Effector memory CD8-positive, alpha-beta T cell (primary cell): ENCODE measurements at places on chromosomes 6 and 20.

GRCh38 chr6:51529240-51529639, 558.2 kb downstream of the PKHD1 start:
- DNase-seq, result no peak

DNA sequence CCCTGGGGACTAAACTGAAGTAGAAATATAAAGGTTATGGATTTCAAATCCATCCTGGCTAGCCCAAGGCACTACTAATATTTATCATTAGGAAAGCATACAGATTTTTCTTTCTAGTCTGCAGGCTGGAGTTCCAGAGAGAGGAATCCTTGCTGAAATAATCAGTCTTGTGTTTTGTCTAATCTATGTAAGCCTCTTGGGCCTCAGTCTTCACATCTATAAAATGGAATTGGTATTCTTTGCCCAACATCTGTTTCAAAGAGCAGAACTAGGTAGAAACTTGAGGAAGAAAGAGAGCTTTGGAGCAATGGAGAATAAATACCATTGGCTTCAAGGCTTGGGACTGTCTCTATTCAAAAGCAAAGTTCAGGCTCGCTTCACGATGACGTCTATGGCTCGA, 212.0 kb downstream of the ZMYND8 start:
- DNase-seq, result no peak

- DNase-seq, result no peak
Measured at GRCh38 chr6:170437719-170438401, 115.2 kb downstream of the PSMB1 start.

DNA sequence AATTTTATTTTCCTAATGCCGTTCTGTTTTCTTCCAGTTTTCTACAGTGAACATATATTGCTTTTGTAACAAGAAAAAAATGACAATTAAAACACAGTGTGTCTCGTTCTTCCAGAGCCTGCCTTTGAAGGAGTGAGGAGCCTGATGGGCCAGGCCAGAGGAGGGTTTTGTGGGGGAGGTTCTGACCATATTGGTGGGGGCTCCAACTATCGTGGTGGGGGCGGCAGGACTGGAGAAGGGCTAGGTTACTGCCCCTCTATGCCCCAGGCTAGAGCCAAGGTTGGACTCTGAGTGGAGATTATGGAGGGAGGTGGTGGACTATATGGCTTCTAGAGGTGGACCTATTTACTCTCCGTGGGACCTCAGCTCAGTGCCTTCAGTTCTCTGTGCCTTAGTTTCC, 24.0 kb downstream of the DLGAP4 start:
- no peak for DNase-seq

DNA sequence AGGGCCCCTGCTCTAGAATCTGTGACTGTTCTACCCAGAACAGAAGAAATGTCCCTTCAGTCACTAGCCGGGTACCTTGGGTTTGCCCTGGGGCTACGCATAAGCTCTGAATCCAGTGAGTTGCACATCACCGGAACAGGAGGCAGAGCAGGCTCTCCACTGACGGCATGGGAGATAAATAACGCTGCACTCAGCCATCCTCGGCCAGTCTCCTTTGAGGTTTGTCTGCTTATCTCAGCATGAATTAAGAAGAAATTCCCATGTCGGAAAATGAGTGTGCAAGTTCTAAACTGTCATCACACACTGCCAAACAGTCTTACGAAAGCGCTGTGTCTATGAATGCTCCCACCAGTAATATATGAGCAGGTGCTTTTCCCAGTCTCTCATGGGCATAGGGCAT, 90.8 kb downstream of the FAM50B start:
- no peak for DNase-seq

GRCh38 chr20:36700438-36700837, 45.5 kb downstream of the NDRG3 start:
- no peak for DNase-seq

- DNase-seq, result no peak
Measured at GRCh38 chr20:37669062-37669772, 24.6 kb upstream of the CTNNBL1 start.

DNA sequence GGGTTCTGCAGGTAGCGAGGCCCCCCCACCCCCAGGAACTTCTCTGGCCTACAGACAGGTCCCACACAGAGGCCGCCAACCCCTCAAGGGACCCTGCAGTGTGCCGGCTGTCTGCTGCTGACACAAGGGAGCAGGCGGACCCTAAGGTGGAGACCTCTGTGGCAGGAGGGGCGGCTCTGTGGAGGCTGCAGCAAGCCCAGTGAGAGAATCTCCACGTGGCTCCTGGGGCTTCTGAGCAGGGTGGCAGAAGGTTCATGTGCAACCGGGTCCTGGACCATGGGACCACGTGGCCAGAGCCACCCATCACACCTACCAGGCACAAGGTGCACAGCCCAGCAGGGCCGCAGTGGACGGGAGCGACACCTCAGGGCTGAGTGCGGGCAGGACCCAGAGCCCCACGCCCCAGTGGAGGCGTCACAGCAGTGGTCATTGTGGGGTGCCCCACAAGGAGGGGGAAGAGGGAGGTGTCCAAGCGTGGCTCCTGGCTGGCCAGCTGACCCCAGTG, 4.3 kb downstream of the ARFRP1 start:
- no peak for DNase-seq

GRCh38 chr20:22394583-22394982, 189.8 kb downstream of the FOXA2 start:
- DNase-seq, result no peak

- DNase-seq, result no peak
Measured at GRCh38 chr20:49983123-49983847, 505 bp downstream of the SNAI1 start.

DNA sequence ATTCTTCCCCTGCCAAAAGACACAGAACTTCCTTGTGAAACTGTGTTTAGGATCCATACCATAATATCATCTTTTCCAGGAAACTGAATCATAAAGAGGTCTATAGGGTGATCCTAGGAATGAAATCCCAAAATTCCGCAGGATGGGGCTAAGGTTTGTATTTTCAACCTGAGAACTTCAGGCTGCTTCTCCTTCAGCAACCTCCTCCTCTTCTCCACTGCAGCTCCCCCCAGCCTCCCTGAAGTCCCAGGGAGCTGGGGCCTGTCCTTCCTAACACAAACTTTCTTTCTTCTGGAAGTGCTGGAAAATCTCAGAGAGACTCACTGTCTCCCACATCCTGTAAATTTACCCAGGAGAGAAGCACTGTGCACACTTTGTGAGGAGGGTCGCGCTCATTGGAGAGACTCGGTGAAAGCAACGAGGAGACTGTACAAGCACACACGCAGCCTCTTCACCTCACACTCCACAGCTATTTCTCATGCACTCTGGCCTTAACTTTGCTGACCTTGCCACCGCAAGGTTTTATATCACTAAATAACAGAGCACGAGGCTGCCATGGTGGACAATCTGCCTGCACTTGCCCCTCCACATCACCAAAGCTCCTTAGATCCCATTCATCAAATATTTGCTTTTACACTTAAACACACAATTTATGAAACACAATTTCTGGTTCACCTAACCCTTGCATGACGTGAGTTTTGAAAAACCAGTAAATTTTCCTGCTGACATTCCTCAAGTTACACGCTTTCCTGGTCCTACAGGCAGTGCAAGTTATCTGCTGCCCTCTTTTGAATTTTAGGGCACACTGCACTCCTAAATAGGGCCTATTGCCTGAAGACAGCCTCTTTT, 14.3 kb downstream of the ID4 start:
- no peak for DNase-seq

GRCh38 chr6:11353921-11354389, 121.5 kb upstream of the NEDD9 start:
- no peak for DNase-seq

DNA sequence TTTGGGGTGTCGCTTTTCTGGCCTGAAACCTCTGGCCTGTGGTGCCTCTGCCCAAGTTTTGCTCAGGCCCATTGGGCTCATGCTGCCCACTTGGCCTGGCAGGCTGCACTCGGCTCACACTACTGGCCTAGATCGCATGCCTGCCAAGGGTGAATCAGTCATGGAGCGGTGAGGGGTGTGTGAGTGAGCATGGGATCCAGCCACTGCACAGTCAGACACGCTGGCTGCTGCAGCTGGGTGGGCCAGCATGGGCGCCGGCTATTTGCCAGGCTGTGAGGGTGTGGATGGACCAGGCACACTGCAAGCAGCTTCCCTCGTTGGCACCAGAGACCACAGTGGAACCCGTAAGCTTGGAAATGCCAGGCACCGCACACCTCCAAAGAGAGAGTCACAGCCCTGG, 145.4 kb upstream of the CNR1 start:
- no peak for DNase-seq

- DNase-seq, result no peak
Measured at GRCh38 chr6:25009393-25009710, 73.6 kb upstream of the RIPOR2 start.

DNA sequence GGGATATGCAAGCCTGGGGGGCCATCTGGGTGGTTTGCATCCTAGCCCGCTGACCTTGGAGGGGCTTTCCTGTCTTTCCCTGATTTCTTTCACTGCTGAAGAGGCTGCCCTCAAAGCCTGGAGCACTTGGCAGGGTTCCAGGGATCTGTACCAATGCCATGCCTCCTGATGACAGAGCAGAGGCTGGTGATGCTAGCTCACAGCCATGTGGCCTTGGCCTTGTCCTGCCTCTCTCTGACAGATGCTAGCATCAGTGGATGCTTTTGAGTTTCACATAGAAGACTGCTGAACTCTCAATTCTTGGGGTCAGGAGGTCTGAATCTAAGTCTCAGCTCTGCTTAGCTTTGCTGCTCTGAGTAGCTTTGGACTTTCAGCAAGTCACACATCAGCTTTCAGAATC, 21.9 kb upstream of the RREB1 start:
- DNase-seq, result no peak

DNA sequence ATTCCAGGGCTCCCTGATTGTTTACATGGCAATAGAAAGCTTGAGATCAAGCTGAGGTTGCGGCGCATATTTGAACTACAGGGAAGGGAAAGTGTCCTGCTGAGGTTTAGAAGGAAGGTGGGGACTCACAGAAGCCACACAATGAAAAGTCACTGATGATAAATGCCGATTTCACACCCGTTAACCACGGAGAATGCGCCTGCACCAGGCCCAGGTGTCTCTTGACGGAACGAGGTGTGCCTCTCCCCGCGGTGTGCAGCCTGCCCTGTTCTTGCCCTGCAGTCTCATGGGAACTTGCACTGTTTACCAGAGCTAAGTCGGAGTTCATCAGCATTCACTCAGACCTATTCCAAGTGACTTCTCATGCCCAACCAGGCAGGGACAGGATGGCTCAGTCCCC, 90.3 kb downstream of the LY86 start:
- DNase-seq, result no peak

GRCh38 chr6:151001387-151002056, 136.0 kb downstream of the MTHFD1L start:
- no peak for DNase-seq
